ENCODE measurements at places on chromosomes 16 and 17.
A peak's percentile ranks its signal among the peaks of the same experiment; 100 is the strongest.

DNA sequence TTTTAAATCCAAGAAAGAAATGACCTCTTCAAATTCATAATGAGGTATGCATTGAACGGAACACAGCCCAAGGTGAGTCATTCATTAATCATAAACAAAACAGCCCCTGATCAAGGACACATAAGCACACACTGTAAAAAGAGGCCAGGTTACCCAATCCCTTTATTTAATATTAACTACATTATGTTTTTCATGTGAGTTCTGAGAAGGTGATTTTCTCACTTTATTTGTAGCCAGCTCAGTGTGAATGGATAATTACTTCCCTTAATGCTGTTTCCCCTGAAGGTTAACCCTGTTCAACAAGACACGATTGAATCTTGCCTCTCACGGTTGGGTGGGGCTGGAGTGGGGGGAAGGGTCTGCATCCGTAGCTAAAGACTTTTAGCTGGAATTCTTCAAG, 257.3 kb upstream of the SALL1 start:
- DNase-seq = no peak

DNA sequence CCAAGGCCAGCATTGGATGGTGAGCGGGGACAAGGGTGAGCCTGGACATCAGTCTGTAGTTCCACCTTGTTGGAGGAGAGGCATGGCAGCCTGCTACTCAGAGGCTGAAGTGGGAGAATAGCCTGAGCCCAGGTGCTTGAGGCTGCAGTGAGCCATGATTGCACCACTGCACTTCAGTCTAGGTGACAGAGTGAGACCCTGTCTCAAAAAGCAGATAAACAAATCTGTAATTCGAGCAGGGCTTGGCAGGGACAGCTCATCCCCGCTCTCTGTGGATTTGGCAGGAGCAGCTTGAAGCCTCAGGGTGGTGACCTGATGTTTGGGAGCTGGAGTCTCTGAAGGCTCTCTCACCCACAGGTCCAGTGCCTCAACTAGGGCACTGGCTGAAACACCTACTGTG, 38.6 kb upstream of the ZCCHC14 start:
- DNase-seq = no peak

DNA sequence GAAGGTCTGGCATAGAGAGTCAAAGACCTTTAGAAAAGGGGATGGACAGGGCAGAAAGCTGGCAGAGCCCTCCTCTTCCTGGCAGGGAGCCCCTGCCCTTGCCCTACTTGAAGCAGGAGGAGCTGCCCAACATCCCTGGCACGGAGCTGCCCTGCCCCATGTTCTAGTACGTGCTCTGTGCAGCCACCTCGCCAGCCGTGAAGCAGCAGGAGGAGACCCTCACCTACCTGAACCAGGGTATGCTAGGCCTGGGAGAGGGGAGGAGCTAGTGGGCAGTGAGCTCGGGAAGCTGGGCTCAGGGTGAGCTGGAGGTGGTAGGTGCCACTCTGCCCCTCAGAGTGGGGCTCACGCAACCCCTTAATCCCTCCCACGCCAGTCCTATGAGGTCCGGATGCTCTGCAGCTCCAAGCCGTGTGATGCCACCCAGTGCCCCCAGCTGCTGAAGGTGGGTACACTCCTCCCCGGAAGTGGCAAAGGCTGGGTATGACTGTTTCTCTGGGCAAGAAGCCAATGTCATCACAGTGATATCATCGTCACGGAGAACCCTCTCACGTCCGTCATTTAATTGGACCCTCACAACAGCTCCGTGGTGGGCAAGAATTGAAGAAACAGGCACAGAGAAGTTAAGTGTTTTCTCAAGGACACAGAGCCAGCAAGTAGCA, 12.7 kb upstream of the STAC2 start:
- no peak for DNase-seq

GRCh38 chr16:51592001-51592501, 441.0 kb upstream of the SALL1 start:
- no peak for DNase-seq

GRCh38 chr17:82940226-82941020, 100.6 kb upstream of the ZNF750 start:
- DNase-seq = no peak

GRCh38 chr17:55289106-55289446, 24.3 kb downstream of the HLF start:
- no peak for DNase-seq

DNA sequence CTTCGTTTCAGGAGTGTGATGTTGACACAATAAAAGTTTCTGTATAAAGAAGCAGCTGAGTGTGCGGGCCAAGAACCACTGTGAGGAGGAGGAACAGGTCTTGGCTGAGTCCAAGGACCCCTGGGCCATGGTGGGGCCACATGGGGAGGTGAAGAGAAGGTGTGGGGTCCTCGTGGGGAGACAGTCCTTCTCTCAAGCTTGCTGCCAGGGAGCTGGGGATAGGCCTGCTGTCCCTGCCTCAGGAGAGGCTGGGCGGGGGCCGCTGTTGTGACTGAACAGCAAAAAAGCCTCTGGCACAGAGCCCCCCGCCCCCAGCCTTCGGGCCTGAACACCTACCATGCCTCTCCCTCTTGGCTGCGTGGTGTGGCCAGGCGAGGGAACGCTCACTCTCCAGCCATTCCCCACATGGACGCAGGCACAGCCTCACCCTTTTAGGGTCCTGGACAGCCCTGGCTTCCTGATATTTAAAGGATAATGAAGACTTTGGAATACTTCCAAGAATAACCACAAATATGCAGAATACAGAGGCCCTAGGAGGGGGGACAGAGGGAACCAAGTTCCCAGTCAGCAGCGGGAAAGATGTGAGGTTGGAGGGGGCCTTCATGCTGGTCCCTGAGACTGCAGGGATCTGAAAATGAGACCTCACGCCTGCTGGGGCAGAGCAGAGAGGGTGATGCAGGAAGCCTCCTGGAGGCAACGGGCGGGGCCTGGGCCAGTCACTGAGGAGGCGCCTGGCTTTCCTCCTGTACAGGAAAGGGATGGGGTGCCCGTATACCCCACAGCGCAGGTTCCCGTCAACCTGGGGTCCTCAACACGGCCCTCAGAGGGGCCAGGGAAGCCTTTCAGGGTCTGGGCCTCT, 100.0 kb upstream of the CREBBP start:
- DNase-seq = no peak

GRCh38 chr16:1182950-1183907, 30.3 kb downstream of the CACNA1H start:
- peak; percentile 43 for DNase-seq

- DNase-seq = no peak
Observed at GRCh38 chr17:11981862-11982261, 15.4 kb downstream of the ZNF18 start.

GRCh38 chr17:12395733-12396354, 269.8 kb upstream of the MYOCD start:
- peak; percentile 27 for DNase-seq

DNA sequence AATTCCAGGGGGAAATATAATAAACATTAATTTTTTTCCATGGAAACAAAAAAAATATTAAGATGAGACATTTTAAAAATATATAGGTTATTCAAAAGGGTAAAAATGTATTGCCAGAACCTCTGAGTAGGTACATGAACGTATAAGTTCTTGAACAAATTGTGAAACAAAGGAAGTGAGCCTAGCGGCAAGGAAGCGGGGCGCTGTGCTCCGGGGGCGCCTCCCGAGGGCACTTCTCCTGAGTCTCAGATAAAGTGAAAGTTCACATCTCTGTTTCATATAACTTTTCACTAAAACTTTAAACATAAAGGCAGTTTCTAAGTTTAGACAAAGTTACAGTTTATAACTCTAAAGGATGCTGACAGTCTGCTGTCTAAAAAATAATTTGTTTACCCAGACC, 52.3 kb downstream of the TNRC6C start:
- no peak for DNase-seq

GRCh38 chr17:3502466-3502865, 26.7 kb downstream of the ASPA start:
- DNase-seq = no peak

DNA sequence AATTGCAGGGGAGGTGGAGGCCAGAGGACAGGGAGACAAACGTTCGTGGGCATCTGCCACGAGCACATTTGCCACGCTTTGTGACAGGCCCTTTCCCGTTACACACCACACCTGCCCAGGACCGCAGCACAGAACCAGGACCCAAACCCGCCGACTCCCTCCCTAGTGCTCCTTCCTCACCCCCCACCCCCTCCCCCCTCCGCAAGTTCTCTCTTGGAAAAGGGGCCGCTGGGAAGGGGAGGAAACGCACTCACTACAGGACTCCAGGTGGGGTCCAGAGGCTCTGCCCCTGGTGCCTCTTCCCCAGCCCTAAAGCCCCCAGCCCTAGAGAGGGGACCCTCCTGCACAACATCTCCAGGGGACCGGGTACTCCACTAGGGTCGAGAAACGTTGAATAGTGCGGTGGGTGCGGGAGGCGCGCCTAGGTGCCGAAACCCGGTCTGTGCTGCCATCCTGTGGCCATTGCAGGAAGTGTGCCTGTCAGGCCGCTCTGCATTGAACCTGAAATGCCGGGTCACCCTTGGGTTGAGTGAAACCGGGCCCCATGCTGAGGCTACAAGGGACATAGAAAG, 21.9 kb upstream of the EIF1 start:
- peak; percentile 89 for DNase-seq

GRCh38 chr17:65985571-65985970, 206.4 kb downstream of the CEP112 start:
- DNase-seq = no peak

GRCh38 chr17:82980632-82981031, 98.8 kb upstream of the METRNL start:
- DNase-seq = no peak

DNA sequence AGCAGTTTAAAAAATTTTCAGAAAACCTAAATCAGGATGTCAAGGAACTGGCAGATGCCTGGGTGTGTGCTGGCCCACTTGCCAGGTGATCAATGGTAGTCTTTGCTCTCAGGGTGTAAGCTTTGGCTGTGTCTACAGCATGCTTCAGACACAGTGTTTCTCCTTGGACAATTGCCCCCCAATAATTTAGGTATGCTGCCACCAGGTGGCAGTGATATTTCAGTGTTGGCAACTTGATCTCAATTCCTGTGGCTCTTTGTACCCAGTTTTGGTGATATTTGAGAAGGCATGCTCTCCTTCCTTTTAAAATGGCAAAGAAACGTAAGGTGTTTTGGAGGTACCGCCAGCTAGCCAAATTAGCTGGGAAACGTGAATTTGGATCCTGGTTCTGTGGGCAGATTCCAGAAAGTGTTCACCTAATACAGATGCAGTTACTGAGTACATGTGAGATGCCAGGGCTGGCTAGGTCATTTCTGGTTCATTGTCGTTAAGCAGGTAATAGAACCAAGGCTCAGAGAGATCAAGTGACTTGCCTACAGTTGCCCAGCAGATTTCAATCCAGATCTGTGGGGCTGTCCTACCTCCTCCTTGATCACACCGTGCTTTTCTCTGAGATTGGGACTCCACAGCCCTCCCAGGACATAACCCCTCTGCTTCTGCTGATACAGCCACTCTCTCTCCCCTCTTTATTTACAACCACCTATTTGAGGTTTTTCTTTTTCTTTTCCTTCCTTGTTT, 155.6 kb upstream of the PLCG2 start:
- DNase-seq = peak; percentile 45

- DNase-seq = no peak
Observed at GRCh38 chr17:42543190-42544079, 7.4 kb downstream of the NAGLU start.

DNA sequence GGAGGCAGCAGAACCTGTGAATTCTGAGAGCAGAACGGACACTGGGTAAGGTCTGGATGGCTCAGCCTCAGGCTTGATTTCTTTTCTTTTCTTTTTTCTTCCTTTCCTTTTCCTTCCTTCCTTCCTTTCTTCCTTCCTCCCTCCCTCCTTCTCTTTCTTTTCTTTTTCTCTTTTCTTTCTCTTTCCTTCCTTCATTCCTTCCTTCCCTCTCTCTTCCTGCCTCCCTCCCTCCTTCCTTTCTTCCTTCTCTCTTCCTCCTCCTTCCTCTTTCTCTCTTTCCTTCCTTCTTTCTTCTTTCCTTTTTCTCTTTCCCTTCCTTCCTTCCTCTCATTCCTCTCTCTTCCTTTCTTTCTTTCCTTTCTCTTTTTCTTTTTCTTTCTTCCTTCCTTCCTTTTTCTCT, 38.0 kb downstream of the OR3A1 start:
- DNase-seq = no peak

- peak; percentile 6 for DNase-seq
Observed at GRCh38 chr16:17416461-17417311, 54.1 kb downstream of the XYLT1 start.

DNA sequence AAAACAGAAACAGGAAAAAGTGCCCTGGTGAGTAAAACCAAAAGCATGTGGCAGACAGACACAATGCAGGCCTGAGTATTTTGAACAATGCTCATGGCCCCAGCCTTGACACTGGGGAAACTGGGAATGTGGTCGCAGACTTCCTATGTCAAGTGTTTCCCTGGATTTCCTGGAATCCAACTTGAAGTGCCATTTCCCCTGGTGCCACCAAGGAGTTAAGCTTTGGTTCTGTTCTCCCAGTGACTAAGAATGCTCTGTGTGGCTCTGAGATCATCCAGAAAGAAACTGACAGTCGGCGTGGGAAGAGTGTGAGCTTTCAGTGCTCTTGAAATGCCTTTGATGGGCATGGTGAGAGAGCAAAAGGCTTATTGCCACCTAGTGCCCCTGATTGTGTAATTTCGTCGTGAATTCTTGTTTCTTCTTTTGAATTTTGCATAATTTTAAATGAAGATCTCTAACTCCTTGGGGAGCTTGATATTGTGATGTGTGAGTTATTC, 96.0 kb downstream of the YPEL2 start:
- no peak for DNase-seq

DNA sequence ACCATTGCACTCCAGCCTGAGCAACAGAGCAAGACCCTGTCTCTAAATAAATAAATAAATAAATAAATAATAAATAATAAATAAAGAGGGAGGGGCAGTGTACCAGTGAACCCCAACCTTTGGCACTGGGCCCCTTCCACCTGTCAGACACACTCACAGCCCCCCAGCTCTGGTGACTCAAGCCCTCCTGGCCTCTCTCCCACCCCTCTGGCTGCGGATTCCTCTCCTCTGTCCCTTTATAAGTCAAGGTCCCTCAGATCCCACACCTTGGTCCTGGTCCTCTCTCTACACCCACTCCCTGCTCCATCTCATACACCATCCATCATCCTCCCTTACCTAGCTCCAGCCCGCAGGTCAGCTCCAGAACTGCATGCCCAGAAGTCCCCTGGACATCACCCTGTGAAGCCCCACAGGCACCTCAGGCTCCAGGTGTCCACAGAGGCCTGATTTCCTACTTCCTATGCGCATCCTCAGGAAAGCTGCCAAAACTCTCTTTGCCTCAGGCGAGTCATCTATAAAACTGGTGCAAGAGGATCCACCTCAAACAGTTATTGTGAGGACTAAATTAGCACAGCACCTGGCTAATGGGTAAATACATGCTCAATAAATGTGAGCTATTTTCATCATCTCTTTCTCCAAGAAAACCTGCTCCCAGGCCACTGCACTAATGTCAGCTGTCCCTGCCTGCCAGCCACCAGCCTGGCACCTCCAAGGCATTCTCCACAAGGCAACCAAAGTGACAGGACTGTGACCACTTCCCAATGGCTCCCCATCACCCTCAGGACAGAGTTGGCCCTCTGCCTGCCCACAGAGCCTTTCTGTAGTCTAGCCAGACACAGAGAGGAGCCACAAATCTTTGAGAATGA, 46.8 kb downstream of the BEAN1 start:
- no peak for DNase-seq

DNA sequence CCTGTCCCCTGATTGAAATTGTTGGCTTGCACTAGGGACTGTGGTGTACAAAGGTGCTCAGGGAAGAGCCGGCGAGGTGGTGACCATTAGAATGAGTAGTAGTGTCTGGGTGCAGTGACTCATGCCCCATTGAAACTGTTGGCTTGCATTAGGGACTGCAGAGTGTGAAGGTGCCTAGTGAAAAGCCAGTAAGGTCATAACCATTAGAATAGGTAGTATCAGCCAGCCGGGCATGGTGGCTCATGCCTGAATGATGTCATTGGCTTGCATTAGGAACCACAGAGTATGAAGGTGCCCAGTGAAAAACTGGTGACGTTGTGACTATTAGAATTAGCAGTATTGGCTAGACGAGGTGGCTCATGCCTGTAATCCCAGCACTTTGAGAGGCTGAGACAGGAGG, 78.9 kb downstream of the ABCC6 start:
- no peak for DNase-seq
